Activated T-cell treated with anti-CD3 and anti-CD28 coated beads, Interleukin-2, amount 50 U/mL, for 1 hour (primary cell): ENCODE measurements at places on chromosomes 1 and 21.

DNA sequence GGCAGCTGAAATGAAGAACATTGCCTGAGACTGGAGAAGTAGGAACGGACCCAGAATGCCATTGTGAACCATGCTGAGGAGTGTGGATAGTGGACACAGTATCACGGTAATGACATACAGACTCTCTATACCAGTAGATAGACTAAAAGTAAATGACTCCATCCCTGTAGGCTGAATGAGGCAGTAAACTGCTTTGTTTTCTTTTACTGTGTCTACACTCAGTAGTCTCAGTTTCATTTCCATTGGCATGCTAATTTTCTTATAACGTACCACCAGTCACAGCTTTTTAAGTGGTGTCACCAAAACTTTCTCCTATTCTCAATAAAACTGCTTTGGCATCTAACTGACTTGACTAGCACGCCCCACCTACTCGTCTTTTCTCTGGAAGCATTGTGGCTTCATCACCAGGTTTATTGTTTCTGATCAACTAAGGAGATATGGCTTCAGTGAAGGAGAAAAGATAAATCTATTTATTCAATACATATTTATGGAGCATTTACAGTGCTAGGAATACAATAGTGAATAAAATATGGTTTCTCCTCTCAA lies 8.4 kb upstream of the ZNF697 start:
- DNase-seq, result no peak

DNA sequence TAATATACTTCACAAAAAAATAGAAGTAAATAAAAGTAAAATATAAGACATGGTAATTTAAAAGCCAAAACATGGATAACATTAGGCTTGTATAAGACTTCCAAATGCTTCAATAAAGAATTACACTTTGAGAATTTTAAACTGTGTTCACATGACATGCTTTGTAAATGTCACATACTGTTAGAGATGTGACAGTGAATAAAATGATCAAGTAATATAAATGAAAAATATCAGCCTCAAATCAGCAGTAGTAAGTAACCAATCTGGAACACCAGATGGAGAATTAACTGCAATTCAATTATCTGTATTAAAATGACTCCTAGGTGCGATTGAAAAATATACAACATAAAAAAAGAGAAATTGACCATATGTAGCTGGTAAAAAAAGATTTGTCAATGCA lies 1260.8 kb downstream of the BRINP3 start:
- DNase-seq, result no peak

- DNase-seq, result no peak
Measured at GRCh38 chr1:35044431-35044830, 12.7 kb upstream of the ZMYM6 start.

- no peak for DNase-seq
Measured at GRCh38 chr1:169414952-169415351, 12.3 kb downstream of the CCDC181 start.

DNA sequence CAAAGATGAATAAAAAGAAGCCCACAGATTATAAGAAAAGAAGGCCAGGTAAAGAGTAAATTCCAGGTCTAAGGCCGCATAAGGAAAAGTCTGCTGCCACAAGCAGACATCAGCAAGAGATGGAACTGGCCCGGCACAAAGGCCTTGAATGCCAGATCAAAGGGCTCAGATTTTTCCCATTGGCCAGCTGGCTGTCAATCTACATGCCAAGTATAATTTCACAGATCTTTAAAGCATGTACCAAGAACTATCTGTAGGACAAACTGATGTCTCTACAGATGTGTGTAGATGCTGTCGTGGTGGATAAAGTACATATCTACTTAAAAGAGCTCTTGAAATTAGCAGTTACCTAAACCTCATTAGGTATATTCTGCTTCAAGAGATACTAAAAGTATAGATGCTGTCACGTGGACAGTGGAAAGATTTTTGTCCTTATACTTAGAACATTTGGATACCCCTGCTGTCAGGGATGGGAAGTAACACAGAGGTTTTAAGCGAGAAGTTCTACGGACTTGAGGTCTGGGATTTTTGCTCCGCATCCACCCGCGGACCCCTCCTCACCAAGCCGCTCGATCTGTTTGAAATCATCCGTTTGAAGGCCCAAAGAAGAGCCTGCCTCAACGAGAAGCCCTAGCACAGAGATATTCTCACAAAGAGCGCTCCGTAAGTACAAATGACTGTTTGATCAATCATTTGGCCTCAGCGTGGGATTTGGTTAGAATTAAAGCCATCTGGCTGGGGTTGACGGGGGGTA lies 10.1 kb downstream of the GLIS1 start:
- no peak for DNase-seq

GRCh38 chr1:96362623-96363022 lies 359.0 kb upstream of the PTBP2 start:
- DNase-seq, result no peak

DNA sequence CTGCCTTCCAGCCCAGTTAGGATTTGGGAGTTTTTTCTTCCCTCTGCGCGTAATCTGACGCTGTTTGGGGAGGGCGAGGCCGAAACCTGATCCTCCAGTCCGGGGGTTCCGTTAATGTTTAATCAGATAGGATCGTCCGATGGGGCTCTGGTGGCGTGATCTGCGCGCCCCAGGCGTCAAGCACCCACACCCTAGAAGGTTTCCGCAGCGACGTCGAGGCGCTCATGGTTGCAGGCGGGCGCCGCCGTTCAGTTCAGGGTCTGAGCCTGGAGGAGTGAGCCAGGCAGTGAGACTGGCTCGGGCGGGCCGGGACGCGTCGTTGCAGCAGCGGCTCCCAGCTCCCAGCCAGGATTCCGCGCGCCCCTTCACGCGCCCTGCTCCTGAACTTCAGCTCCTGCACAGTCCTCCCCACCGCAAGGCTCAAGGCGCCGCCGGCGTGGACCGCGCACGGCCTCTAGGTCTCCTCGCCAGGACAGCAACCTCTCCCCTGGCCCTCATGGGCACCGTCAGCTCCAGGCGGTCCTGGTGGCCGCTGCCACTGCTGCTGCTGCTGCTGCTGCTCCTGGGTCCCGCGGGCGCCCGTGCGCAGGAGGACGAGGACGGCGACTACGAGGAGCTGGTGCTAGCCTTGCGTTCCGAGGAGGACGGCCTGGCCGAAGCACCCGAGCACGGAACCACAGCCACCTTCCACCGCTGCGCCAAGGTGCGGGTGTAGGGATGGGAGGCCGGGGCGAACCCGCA lies at the start of gene PCSK9:
PCSK9 (plus strand) TSS at position 207 of the 741 bp plus-strand sequence; CDS start at position 497, 290 bp downstream.
- DNase-seq, result no peak

DNA sequence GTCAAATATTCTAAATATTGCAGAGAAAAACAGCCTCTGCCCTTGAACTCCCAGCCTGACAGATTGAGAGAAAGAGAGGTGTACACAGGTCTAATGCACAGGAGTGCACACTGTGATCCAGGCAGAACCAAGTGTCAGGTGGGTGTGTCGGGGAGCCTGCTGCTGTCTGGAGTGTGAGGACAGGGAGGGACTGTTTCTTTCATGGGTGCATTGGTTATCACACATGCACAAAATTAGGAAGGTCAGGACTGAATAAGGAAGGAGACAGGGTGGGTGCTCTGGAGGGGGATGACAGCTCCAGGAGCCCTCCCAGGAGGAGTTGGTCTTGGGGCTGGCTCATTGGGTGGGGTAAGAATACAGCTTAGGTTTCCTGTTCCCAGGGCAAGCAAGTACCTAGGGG lies 13.3 kb upstream of the PINK1 start:
- no peak for DNase-seq
